ENCODE measurements at places on chromosomes 13 and 19.

DNA sequence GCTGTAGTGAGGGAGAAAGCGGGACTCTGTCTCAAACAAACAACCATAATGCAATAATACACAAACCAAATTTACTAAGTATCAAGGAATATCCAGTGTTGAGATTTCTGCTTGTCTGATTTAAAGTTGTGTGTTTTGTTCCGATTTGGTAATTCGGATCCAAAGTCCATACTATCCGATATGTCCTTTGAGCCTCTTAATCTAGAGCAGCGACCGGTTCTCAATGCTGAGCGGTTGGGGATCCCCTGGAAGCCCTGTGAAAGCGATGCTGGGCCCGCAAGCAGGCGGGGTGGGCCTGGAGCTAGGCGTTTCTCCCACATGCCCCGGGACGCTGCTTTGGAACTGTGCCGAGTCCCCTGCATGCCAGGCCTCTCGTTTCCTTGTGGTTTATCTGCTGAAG lies 20.2 kb downstream of the C19orf44 start:
- no peak for DNase-seq

- DNase-seq: no peak
Measured at GRCh38 chr13:110950819-110951570, 36.1 kb upstream of the ANKRD10 start.

DNA sequence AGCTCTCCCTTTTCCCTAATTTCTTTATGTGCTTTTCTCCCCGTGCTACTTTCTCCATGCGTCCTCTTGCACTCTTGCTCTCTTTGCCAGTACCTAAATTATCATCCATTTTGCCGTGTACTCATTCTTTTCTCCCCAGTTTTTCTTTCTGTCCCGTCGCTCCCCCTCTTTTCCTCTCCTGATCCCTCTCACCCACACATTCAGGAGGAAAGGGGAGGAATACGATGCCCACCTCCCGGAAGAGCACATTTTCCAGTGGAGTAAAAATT lies 821 bp downstream of the ZNF616 start:
- no peak for DNase-seq

GRCh38 chr13:21231426-21231940 lies 55.0 kb downstream of the MRPL57 start:
- DNase-seq: no peak

DNA sequence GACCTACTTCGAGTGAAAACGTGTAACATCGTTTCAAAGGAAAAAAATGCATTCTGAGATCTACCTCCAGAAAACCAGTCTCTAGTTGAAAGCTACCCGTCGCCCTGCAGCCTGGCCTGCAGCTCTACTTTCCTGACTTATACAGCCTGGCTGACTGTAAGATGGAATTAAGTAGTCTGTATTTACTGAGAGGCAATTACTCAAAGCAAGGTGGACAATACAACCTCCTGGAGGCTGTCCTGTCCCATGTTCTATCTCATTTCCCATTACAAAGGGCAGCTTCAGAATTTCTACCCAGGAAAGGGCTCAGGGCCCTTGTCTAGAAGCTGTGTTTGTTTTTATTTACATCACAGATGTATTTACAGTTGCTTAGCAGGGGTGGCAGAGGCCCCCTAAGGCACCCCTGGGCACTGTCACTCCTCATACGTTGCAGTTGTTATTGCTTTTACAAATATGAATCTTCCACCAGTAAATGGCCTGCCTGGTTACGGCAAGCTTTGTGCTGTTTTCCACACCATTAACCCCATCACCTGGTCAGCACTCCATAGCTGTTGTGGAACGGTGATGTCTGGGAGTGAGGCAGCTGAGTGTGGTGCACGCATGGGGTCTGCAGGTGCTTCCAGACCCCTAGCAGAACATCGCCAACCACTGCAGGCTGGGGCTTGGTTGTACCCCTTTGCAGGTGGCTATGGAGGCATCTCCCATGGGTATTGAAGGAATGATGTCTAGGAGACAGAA lies 46.3 kb upstream of the MTIF3 start:
- no peak for DNase-seq

GRCh38 chr13:86882835-86883234 lies 788.3 kb upstream of the SLITRK5 start:
- no peak for DNase-seq

DNA sequence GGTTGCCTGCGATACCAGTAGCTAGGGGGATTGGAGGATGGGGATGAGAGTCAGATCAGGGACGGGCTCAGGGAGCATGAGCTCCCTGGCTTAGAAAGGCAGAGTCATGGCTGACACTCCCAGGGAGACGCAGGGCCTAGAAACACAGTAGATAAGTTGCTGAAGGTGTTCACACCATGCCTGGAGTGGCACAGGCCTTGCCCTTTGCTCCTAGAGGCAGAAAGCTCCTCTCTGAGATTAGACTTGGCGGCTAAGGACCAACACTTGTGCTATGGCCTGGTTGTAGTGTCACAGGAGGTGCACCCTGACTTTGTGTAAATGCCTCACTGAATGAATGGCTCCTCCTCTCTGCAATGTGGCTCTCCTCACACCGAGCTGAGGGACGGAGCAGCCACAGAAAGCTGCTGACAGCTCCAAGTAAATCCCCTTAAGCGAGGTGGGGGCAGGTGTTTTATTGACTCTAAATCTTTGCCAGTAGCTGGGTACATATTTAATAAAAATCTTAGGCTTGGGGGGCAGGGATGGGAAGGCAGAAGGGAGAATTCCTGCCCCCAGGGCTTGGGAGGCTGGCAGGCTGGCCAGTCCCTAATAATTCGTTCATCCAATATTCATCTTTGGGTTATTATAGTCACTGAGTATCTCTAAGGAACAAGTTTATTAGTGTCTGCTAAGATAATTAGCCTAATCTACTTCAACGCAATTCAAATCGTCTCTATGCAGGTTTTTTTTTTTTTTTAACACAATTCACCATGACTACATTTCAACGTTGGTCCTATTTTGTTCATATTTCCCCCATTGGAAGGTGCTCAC lies 54.9 kb downstream of the SIAH3 start:
- DNase-seq: no peak

DNA sequence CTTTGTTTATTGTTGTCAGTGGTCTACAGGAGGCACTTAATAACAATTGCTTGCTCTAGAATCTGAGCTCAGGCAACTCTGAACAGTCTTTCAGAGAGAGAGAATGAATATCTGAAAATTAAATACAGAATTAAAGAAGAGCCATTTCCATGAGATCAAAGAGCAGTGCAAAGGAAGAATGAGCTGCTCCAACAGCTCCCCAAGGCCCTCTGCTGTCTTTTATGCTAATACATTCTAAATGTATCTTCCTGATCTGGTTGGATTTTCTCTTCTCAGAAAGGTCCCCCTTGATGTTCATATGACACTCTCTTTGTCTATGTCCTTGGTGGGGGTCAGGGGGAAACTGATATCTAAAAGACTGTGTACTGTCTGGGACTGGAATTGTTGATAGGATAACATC lies 1029.6 kb downstream of the PCDH9 start:
- DNase-seq: no peak

DNA sequence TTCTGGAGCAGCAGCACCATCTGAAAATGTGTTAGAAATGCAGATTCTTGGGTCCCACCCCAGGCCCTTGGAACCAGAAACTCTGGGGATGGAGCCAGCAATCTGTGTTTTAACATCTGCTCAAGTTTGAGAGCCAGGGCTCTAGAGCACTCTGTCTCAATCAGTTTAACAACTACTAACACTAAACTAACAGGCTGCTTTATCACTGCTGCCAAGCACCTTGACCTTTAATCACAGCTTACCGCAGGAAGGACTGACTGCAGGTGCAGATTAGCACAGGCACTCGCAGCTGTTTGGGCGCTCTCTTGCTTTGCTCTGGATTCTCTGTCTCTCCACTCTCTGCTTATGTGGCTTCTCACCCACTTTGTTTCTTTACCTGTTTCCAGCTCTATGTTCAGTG lies 163.5 kb downstream of the MTUS2 start:
- no peak for DNase-seq

DNA sequence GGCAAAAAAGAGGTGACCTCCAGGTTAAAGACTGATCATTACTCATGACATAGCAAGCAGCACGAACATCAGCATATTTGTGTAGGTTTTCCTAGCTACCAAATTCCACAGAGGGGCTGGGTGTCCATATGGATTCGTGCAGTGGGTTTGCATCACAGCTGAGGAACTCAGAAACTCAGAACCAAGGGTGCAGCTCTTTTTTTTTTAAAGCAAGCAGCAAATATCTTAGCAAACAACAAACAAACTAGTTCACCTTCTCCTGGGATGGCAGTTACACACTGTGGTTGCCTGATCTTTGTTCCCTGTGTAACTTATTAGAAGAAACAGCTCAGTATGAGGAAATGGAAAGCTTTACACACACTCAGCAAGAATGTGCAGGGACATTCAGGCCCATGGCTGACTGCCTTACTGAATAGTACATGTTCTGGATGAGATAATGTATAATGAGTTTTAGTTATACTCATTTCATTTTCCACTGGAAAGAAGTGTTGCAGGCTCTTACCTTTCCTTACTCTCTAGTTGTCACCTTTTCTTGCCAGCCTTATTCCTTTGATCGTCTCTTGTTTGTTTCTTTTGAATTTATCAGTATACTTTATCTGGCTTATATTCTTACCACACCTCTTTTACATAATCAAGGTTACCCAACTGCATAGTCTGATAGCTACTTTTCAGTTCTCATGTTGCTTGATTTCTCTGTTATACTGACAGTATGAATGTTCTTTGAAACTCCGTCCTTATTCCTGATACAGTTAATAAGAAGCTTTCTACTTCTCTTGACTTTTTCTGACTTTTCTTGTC lies 4.3 kb downstream of the NDFIP2 start:
- DNase-seq: no peak

DNA sequence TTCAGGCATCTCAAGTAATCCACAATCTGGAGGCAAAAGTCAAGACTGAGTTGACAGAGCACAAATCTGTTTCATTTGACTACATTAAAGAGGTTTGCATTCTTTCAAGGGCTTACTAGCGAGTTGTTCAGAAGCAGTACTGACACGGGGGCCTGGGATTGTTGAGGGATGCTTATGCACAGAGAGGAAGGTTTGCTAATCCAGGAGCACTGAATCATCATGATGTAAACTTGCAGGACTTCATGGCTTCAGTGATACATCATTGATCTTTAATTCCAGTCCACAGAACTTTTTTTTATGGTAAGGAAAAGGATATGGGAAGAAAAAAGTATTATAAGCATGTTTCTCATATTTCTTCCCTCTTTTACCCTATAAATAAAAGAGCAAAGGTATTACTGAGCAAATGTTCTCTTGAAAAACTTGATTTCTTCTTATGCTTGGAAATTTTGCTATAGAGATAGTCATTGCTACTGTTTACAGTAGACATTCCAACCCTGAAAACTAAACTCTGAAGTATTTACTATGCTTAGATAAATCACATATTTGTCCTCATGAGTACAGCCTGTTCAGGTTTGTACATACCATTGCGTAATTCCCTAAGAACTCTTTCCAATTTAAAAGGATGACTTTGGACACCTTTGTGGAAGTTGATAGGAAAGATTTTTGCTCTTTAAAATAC lies 65.8 kb upstream of the KPNA3 start:
- DNase-seq: no peak

DNA sequence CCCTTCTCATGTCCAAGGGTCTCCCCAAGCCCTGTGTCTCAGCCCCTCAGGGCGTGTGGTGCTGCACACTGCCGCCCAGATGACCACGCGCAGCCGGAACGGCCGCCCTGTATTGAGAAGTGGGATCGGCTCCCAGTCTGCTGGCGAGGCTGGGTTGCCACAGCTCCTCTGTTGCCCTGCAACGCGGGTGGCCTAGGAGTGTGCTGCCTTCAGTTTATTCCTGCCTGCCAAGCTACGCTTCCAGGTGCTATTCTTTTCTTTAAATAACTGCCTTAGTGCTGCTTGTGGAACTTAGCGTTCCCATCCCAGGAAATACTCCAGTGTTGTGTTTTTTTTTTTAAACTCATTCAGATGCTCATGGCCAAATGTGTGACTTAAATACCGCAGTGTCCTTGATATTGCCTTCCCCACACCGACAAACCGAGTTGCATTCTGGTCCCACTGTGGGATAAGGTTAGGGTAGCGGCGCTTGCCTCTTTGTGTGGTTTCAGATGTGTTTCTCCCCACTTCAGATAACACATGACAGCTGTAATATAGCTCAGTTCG lies 16.6 kb downstream of the ACTN4 start:
- no peak for DNase-seq

DNA sequence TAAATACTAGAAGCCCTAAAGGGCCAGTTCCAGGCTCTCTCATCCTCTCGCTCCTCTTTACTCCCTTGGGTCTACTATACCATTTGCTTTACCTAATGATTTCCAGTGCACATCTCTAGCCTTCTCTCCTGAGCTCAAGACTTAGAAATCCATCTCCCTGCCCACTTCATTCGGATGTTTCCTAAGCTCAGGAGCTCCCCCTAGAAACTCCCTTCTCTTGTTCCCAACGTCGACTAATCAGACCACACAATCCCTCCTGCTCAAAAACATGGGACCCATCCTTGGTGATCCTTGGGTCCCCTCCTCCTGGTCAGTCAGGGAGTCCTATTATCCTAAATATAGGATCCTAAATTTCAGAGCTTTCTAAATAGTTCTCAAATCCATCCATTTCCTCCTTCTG lies 21.1 kb upstream of the STK24 start:
- no peak for DNase-seq

DNA sequence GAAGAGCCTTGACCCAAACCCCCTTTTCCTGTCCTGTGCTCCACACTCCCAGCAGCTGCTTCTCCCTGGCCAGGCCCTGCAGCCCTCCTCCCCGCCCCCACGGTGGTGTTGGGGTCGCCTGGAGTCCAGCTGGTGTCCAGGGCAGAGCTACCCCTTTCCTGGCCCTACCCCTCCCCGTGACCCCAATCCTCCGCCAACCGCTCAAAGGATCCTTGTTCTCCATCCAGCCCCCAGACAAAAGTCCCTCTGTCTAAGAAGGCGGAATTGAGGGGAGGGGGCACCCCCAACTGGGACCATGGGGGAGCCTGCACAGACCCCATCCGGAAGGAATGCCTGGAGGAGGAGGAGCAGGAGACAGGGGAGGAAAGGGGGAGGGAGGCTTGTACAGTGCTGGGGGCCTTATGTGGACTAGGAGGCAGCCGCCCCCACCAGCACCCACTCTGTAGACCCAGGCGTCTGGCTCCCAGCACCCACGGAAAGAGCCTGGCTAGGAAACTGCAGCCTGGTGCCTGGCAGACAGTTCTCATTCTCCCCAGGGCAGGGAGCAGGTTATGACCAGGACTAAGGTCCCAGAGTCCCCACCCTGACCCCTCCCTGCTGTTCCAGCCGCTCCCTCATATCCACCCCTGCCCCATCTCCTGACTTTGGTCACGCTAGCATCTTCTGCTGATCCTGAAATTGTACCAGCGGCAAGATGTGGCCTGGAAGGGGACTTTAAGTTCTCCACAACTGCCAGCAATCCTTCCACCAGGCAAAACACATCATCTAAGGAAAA lies at the start of gene FXYD3:
Gene FXYD3, plus strand, starts transcription at position 647 of the 775 bp plus-strand sequence. CDS start 3,554 bp downstream, outside the sequence.
- DNase-seq: no peak

- DNase-seq: no peak
Measured at GRCh38 chr13:65133094-65133493, 2097.0 kb downstream of the PCDH9 start.

- DNase-seq: no peak
Measured at GRCh38 chr13:88395804-88396203, 724.6 kb downstream of the SLITRK5 start.

DNA sequence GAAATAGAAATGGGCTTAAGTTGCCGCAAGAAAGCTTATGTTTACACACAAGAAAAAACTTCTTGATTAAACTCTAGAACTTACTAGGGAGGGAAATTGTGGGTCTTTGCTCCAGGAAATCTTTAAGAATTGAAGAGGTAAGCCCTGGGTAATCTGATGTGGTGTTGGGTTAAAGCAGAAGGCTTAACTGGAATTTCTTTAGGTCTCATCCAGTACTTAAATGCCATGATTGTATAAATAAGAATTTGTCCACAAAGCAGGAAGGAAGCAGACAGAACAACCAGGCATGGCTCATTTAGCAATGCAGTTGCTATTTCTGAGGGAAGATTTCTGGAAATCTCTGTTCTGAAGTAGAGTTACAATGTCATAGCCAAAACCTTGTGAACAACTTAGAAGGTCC lies 360.4 kb downstream of the KLF5 start:
- DNase-seq: no peak

All from activated CD8-positive, alpha-beta memory T cell treated with anti-CD3 and anti-CD28 coated beads for 4 hours (primary cell).